Amniotic stem cell (primary cell): ENCODE measurements at places on chromosomes 2 and 18.

GRCh38 chr2:143433251-143433650 lies 304.0 kb downstream of the ARHGAP15 start:
- no peak for DNase-seq

DNA sequence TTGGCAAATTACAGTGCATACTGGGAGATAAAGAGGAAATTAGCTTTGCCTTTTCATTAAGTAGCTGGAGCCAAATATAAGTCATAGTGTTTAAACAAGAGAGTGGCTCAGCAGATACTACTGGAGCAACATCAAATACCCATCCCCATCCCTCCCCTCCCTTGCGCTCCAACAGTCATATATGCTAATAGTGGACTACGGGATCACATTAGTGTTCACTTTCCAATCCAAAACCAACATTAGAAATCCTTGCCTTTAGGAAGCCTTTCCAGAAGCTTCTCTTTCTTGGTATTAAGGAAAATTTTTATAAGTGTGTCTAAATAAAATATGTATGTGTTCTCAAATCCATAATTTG lies 1669.3 kb downstream of the SUCLG1 start:
- no peak for DNase-seq

- no peak for DNase-seq
These were observed 269.9 kb downstream of the MYT1L start for GRCh38 chr2:2061091-2061696.

DNA sequence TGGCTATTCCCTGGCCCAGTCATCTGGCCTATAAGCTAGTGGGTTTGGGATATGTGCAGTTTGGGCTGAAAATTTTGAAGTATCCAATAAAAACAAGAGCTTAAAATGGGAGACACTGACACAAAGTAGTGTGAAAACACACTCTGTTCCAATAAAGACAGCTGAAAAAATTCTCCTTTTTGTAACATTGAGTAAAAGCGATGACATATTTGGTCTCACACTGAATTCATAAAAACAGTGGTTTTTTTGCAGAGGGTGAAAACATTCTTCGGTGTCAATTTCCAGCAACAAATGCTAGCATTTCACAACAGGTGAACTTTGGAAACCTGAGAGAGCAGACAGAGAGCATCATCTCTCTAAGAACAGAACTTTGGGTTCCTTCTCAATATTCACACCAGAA lies 142.2 kb downstream of the OSR1 start:
- DNase-seq, result no peak

DNA sequence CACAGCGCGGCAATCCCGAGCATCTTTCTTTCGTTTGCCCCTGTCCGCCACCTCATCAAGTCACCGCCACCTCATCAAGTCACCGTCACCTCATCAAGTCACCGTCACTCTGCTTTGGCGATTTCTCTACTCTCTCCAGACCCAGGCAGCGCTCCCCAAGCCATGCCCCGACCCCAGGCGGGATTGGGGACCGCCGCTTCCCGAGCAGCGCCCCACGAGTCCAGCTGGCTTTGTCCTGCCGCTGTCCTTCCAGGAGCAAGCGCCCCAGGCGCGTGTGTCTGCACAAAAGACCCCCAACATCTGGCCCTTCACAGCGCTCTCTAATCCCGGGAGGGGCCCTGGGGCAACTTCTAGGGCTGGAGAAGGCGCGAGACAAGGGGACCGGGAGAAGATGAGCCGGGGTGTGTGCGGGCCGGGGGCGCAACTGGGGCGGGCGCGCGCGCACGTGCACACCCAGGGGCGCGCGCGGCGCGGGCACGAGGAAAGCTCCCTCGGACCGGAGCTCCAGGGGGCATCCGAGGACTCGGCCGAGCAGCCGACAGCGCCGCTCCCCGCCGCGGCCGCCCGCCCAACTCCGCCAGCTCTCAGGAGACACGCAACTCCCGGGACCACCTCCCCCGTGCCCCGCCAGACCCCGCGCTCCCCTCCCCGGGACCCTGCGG lies 633 bp upstream of the RNF152 start:
- DNase-seq, result peak; percentile 23

DNA sequence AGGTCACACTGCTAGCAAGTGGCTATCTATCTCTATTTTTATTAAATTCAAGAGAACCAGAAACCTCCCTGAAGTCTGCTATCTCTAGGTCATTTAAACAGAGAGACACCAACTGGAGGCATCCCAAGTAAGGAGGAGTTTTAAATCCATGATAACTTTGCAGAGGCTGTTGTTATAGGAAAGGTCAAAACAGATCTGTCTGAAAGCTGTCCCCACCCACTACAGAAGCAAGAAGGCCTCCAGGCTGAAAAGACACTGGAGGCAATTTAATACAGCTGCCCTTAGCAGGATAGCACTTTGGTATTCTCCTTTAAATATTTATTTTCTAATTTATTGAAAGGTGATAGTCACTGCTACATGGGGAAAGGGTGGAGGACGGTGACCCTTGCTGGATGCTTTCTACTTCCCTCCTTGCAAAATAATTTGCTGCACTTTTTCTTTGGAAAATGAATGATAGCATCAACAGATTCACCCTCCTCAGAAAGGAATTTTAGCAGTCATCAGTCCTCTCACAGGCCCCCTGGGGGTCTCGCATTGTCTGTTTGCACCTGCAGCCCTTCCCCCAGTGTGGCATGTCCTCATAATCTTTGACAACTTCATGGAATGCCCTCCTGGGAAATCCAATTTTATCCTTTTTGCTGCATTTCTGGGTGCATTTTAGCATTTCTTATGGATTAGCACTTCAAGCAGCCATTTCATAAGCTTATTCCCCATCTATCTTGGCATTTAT lies 429.5 kb upstream of the TNP1 start:
- DNase-seq, result no peak

DNA sequence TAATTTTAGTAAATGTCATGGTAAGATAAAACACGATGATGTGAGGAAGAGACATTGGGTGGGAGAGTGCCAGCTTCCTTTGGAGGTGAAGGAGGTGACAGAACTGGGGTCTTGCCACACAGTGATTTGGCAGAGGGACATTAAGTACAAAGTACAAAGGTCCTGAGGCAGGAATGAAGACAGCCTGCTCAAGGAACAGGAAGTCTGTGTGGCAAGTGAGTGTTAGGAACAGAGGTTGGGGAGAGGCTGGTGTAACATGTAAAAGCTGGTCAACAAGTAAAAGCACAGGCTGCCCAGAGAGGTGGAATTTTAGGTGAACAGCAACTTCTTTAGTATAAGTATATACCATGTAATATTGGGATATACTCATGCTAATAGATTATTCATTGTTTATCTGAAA lies 73.1 kb downstream of the INPP5D start:
- no peak for DNase-seq

DNA sequence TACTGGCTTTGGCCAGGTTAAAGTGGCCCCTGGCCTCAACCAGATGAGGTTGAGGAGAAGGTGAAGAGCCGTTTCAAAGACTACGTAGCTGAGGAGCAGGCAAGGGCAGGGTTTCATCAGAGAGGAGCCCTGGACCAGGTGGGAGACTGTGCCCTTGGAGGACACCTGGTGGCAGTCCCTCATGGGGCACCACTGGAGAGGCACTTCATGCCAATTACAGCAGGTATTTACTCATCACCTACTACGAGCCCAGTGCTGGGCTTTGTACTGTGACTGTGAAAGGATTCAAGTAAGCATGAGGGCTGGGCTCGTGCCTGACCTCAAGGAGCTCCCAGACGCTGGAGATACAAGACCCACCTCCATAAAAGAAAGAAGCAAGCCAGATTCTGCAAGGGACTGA lies 37.6 kb downstream of the SMAD7 start:
- no peak for DNase-seq

DNA sequence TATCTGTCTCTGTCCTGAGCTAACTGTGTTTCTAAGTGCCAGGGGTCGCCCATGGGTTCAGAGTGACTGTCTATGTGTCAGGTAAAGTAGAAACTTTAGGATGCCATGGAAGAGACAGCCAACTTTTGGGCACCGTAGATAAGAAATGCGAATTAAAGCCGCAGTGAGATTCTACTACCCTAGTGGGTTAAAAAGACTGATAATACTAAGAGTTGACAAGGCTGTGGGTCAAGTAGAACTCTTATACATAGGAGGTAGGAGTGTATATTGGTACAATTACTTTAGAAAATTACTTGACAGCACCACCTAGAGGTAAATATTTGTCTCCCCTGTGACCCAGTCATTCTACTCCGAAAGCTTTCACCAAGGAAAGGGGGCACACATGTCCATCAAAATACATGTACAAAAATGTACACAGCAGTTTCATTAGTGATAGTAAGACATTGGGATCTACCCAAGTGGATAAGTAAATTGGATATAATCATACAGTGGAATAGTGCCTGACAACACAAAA lies 371.3 kb downstream of the SLC4A3 start:
- no peak for DNase-seq

DNA sequence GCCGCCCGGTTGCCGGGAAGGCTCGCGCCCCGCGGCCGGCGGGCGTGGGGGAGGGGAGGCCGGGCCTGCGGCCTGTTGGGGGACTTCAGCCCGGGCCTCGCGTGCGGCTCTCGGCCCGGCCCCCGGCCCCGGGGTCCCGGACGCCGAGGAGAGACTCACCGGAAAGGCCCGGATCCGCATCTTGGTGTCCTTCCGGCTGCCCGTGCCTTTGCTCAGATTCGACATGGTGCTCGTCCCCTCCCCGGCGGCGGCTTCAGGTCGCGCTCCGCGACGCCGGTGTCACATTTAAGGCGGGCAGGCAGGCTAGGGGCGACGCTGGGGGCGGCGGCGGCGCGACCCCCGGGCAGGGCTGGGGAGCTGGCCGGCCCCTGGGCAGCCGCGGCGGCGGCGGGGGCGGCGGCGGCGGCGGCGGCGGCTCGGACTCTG lies 365 bp downstream of the CUL3 start:
- DNase-seq, result no peak
